ENCODE measurements at places on chromosomes 7 and 10.

GRCh38 chr7:27826357-27826756 lies 86.4 kb downstream of the TAX1BP1 start:
- no peaks in the 10 kb centered on the region for H3K4me1 ChIP-seq
- DNase-seq = no peak
- no peak overlapping the region for H3K27ac ChIP-seq
- H3K36me3 ChIP-seq = peaks cover 1% of the 10 kb centered on the region

- no peak overlapping the region for H3K27ac ChIP-seq
- DNase-seq = peak; percentile 77
- H3K4me1 ChIP-seq = peaks cover 5% of the 10 kb centered on the region
- peak overlapping the region; percentile 78 for H3K4me3 ChIP-seq
- H3K27me3 ChIP-seq = no peaks in the 10 kb centered on the region
- H3K36me3 ChIP-seq = no peaks in the 10 kb centered on the region
These were observed 9.9 kb downstream of the NYAP1 start for GRCh38 chr7:100493476-100494264.

- H3K36me3 ChIP-seq = no peaks in the 10 kb centered on the region
- H3K27me3 ChIP-seq = peaks cover 18% of the 10 kb centered on the region
- DNase-seq = no peak
- no peak overlapping the region for H3K4me3 ChIP-seq
These were observed 20.3 kb downstream of the TSPAN12 start for GRCh38 chr7:120837599-120837998.

- no peaks in the 10 kb centered on the region for H3K27me3 ChIP-seq
- no peak for DNase-seq
- H3K36me3 ChIP-seq = no peaks in the 10 kb centered on the region
- no peak overlapping the region for H3K4me3 ChIP-seq
These were observed 31.0 kb upstream of the ABCB4 start for GRCh38 chr7:87506246-87507180.

GRCh38 chr10:61608255-61609033 lies 54.3 kb upstream of the CABCOCO1 start:
- H3K27me3 ChIP-seq = peaks cover 15% of the 10 kb centered on the region
- no peaks in the 10 kb centered on the region for H3K36me3 ChIP-seq
- no peaks in the 10 kb centered on the region for H3K4me1 ChIP-seq
- no peak for DNase-seq
- no peak overlapping the region for H3K27ac ChIP-seq

DNA sequence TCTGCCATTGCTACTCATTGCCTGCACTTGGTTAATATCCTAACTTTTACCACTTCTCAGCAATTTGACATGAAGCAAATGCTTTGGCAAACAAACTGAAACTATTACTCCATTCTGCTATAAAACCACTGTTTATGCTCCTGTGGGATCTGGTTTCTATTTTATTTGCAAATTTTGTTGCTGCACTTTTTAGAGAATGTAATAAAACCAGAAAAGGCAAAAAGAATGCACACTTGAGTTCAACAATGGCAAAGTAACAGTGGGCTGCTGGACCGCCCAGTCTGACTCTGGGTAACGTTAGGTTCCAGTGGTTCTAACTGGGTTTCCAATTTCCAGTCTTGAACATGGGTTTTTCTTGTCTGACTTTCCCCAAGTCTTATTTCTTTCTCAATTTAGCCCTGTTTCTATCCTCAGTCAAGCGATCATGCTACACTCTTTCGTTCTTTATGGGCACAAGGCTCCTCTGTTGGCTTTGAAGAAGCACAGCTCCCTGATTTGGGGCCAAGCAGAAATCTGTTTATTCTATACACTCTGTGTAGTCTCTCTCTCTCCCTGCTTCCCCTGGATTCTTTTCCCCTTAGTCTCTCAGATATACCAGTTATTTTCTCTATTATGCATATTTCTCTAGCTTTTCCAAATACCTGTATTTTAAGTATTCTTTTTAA lies 129.2 kb upstream of the FAM3C start:
- peaks cover 2% of the 10 kb centered on the region for H3K36me3 ChIP-seq
- H3K4me3 ChIP-seq = no peak overlapping the region
- DNase-seq = no peak

DNA sequence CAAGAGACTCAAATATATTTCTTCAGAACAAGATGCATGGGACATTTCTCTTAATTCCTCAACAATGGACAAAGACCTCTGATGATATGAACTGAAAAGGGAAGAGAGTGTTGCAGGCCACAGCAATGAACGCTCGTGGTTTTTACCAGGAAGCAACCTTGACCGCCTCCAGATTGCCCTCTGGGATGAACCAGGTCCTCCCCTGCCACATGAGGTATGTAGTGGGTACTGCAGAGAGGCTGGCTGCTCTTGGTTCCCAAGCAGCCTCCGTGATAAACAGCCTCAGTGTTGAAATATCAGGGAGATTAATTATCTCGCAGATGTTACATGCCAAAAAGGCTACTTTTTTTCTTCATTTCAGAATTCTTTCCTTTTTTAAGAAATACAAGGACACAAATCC lies 338.8 kb downstream of the ELMO1 start:
- no peak overlapping the region for H3K4me3 ChIP-seq
- peaks cover 37% of the 10 kb centered on the region for H3K4me1 ChIP-seq
- no peak overlapping the region for H3K27ac ChIP-seq
- H3K36me3 ChIP-seq = peaks cover 3% of the 10 kb centered on the region
- no peak for DNase-seq

GRCh38 chr10:73910401-73910763 lies 550 bp upstream of the PLAU start:
- H3K27ac ChIP-seq = no peak overlapping the region
- H3K4me3 ChIP-seq = peak overlapping the region; percentile 89
- peaks cover 65% of the 10 kb centered on the region for H3K27me3 ChIP-seq
- H3K36me3 ChIP-seq = no peaks in the 10 kb centered on the region

DNA sequence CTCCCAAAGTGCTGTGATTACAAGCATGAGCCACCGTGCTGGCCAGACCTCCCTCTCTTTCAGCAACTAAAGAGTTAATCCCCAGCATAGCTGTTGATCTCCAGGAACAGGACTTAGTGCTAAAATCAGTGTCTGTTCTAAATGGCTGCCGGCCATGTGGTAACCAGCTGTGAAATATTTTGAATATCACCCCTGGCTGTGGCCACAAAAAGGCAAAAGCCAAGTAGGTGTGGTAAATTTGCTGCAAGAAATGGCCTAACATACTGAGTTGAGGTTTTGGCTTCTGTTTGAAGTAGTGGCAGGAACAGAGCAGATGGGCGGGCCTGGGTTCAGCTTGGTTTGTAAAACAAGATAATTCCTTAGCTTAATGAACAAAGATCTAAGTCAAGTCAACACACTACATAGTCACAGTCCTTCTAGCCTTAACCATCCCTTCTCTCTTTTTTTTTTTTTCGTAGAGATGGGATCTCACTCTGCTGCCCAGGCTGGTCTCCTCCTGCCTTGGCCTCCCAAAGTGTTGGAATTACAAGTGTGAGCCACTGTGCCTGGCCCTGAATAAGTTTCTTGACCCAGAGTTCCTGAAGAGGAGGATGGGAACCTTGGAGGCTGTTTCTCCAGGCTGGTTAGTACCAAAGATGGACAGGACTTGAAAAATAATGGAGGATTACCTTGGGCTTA lies 22.7 kb upstream of the AGFG2 start:
- peak overlapping the region; percentile 9 for H3K4me3 ChIP-seq
- H3K27me3 ChIP-seq = no peaks in the 10 kb centered on the region
- peak overlapping the region; percentile 54 for H3K27ac ChIP-seq
- H3K36me3 ChIP-seq = no peaks in the 10 kb centered on the region
- H3K4me1 ChIP-seq = peaks cover 20% of the 10 kb centered on the region

- H3K36me3 ChIP-seq = no peaks in the 10 kb centered on the region
- no peak overlapping the region for H3K4me3 ChIP-seq
These were observed 14.0 kb upstream of the BLNK start for GRCh38 chr10:96285331-96285752.

DNA sequence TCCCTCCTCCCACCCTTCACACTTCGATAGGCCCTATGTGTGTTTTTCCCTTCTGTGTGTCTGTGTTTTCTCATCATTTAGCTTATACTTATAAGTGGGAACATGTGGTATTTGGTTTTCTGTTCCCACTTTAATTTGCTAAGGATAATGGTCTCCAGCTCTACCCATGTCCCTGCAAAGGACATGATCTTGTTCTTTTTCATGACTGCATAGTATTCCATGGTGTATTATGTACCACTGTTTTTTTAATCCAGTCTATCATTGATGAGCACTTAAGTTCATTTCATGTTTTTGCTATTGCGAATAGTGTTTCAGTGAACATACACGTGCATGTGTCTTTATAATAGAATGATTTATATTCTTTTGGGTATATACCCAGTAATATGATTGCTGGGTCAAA lies 46.3 kb upstream of the GNAT3 start:
- H3K27me3 ChIP-seq = no peaks in the 10 kb centered on the region
- H3K4me1 ChIP-seq = no peaks in the 10 kb centered on the region
- no peak overlapping the region for H3K27ac ChIP-seq
- H3K4me3 ChIP-seq = no peak overlapping the region
- H3K36me3 ChIP-seq = no peaks in the 10 kb centered on the region

- H3K27ac ChIP-seq = no peak overlapping the region
- no peaks in the 10 kb centered on the region for H3K27me3 ChIP-seq
- DNase-seq = no peak
- no peaks in the 10 kb centered on the region for H3K4me1 ChIP-seq
- no peak overlapping the region for H3K4me3 ChIP-seq
These were observed 115.2 kb downstream of the ZNF37A start for GRCh38 chr10:38209332-38209731.

DNA sequence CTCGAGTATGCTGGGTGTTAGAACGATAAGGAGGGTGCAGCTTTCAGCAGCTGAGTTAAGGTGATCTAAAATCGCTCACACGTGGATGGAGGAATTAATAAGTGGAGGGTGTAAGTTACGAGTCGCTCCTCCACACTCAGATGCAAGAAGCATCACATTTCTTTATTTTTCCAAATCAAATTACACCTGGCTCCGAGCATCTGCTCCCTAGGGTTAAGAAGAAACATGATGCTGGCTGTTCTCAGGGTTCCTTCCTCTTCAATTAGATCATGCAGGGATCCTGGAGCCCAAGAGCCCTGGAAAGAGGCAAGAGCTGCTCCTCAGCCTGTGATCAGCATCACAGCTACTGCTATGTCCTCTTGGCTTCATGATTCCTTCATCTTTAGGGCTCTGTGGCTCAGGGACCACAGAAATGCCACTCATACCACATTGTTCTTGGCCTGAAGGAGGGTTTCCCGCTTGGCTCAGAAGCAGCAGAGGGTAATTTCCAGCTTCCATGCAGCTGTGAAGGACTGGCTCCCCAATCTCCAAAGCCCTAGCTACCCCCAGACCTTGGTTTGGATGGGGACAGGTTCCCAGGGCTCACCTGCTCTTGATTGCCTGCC lies 235.9 kb upstream of the ZNF32 start:
- no peak overlapping the region for H3K27ac ChIP-seq
- no peak overlapping the region for H3K4me3 ChIP-seq
- no peak for DNase-seq

DNA sequence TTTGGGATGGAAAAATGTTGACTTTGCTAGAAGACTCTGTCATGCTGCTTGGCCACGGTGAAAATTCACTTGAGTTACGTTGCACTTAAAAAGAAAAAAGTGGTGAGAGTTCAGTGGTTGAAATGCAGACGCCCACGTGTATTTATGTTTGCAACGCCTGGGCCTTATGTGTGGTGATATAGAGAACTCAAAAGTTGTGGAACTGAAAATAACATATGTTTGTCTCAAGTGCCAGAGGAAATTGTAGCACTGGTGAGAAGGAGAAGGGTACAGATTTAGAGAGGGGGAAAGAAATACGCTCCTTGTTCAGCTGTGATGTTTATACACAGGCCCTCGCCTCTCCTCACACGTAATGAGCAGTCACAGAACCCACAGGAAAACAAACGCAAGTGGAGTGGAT lies 73.6 kb downstream of the EMX2 start:
- no peak for DNase-seq
- no peak overlapping the region for H3K4me3 ChIP-seq
- H3K36me3 ChIP-seq = peaks cover 2% of the 10 kb centered on the region
- peak overlapping the region; percentile 9 for H3K27ac ChIP-seq
- H3K4me1 ChIP-seq = no peaks in the 10 kb centered on the region

DNA sequence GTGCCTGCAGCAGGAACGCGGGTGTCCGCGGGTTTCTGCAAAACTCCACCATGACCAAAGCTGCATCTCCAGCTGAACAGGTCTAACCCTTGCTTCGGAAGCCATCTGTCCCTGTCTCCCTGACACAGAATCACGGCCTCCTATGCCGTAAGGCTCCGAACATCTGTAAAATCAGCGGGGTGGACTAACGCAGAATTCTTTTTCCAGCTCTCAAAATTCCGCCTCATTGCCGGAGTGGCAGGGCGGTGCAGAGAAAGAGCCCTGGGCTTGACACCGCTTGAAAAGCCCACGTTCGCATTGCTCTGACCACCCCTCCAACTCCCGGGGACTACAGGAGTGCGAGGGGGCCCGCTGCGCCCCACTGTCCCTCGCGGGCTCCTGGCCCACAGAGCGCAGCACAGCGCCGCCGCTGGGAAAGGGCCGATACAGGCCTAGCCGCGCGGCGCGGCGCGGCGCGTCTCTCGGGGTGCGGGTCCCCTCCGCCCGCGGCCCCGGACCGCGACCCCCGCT lies 409 bp downstream of the DNMBP start:
- peak; percentile 1 for DNase-seq
- peaks cover 61% of the 10 kb centered on the region for H3K4me1 ChIP-seq
- H3K27ac ChIP-seq = peak overlapping the region; percentile 18
- H3K4me3 ChIP-seq = peak overlapping the region; percentile 89
- peaks cover 22% of the 10 kb centered on the region for H3K27me3 ChIP-seq

DNA sequence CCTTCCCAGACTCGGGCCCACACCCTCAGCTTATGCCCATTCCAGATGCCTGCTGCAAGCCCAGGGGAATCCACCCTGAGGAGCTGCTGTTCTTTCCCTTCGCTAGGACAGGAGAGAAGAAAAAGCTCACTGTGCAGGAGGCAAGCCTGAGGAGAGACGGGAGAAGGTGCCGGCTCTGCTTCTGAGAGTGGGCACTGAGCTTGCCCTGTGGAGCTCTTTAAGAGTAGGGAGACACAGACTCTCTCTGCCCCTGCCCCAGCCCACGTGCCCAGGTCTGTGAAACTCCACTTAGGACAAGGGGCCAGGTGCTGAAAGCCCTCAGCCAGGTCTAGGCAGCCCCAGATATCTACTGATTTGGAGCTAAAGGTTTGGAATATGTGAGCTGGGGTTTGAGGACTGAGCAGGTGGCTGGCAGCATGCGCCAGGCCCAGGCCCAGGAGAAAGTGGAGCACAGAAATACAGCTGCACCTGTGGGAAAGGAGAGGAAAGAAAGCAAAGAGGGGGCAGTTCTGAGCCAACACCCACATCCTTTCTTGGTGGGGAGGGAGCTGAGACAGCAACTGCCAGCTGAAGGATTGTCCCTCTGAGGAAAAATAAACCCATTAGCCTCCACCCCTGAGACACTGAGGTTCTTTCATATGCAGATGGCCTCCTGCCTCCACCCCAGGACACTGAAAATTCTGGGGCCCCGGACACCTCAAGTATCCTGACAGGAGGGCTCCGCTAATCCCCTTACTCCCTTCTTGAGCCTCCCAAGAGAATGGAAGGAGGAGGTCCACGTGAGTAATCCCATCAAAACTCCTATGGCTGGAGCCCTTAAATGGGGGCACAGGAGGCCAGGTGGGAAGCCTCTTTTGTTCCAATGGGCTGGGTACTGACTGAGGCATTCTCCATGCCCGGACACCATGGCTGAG lies 7.3 kb downstream of the POLL start:
- peaks cover 6% of the 10 kb centered on the region for H3K36me3 ChIP-seq
- H3K27me3 ChIP-seq = no peaks in the 10 kb centered on the region
- H3K4me3 ChIP-seq = no peak overlapping the region

Data from activated T-cell treated with anti-CD3 and anti-CD28 coated beads, Interleukin-2, amount 50 U/mL, for 72 hours (primary cell).